Stimulated activated CD4-positive, alpha-beta T cell treated with anti-CD3 and anti-CD28 coated beads, Interleukin-4, amount 100 ng/mL, for 24 hours (primary cell): ENCODE measurements at places on chromosomes 6 and 20.
A peak's percentile ranks its signal among the peaks of the same experiment; 100 is the strongest.

GRCh38 chr6:148835920-148836441 is 89.2 kb downstream of the UST start:
- peak; percentile 56 for DNase-seq

GRCh38 chr6:7201732-7202541 is 94.2 kb downstream of the RREB1 start:
- no peak for DNase-seq

GRCh38 chr20:23301436-23302050 is 49.0 kb upstream of the NXT1 start:
- DNase-seq = no peak

DNA sequence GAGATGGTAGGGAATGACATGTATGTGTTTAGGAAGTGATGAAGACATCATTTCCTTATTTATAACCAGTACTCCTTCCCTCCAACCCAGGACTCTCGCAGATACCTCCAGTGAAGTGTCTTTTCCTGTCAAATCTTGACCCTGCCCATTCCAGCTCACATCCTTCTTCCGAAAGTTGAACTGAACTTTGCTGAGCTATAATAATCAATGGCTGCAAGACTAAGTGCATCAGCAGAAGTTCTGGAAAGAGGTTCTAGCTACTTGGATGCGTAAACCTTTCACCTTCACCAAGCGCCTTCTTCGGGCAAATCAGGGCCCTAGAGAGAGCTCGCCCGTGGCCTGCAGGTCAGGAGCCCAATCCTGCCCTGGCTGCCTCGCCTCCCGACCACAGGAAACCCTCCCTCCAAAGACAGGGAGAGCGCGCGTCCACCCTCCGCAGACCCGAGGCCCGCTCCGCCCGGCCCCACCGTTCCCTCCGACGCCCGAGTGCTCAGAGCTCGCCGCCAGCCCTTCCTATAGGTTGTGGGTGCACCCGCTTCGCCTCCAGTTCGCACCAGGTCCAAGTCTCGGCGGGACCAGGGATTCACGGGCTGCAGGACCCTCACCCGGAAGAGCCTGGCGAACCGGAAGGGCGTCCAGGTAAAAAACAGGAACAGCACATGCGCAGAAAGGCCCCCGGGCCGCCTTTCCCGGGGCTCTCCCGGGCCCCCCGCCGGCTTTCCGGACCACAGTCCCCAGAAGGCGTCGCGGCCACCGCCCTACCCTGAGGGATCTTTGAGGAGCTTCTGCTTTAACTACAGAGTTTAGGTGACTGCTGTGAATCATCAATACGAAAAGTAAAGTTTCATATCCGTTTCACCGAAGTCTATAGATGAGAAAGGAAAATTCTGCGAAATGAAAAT is at the start of gene ZNF334:
ZNF334 (minus strand) TSS at position 617 of the 902 bp plus-strand sequence. CDS start 1,457 bp downstream, outside the sequence.
- peak; percentile 48 for DNase-seq

GRCh38 chr6:16333580-16333979 is 95.2 kb downstream of the GMPR start:
- no peak for DNase-seq

- DNase-seq = no peak
These were observed 102.1 kb upstream of the STMND1 start for GRCh38 chr6:16999491-17000436.

- no peak for DNase-seq
These were observed 293.9 kb downstream of the QKI start for GRCh38 chr6:163708466-163708865.

- DNase-seq = no peak
These were observed 46.4 kb downstream of the PSMG4 start for GRCh38 chr6:3305216-3305565.

DNA sequence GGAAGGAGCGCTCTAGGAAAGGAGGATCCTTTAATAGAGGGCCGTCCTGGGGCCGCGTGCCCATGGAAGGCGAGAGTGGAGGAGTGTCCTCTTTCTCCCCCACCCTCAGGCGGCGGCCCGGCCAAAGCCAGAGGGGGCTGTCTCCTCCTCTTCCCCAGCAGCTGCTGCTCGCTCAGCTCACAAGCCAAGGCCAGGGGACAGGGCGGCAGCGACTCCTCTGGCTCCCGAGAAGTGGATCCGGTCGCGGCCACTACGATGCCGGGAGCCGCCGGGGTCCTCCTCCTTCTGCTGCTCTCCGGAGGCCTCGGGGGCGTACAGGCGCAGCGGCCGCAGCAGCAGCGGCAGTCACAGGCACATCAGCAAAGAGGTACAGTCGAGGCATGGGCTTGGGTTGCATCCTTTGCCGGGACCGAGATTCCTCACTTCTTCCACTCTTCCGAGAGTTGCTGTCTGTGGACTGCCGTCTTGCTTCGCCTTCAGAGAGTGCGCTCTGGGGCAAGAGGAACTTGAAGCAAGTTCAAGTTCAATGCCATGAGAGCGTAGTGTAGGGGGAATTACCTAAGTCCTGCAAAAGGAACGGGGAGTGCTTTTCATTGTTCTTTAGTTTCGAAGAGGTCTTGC is at the start of gene LAMA2:
LAMA2 (plus strand) TSS at position 148 of the 621 bp plus-strand sequence; CDS start at position 256, 108 bp downstream.
- DNase-seq = no peak

DNA sequence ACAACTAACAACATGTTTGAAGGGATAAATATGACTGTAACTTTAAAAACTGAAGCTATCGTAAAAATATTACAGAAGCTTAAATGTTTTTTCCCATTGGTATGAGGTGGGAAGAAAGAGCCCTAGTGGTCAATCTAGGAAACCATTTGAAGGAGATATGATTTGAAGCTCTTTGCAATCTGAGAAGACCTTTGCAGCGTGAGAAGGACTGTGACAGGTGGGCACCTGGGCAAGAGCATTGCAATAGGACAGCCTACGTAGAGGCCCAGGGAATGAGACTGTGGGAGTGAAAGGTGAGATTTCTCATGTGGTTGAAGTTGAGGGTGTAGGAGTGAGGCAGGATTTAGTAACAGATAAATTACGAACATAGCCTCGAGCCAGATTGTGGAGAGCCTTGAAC is 108.0 kb upstream of the PDE7B start:
- no peak for DNase-seq
